ENCODE measurements at places on chromosomes 16 and 17.

DNA sequence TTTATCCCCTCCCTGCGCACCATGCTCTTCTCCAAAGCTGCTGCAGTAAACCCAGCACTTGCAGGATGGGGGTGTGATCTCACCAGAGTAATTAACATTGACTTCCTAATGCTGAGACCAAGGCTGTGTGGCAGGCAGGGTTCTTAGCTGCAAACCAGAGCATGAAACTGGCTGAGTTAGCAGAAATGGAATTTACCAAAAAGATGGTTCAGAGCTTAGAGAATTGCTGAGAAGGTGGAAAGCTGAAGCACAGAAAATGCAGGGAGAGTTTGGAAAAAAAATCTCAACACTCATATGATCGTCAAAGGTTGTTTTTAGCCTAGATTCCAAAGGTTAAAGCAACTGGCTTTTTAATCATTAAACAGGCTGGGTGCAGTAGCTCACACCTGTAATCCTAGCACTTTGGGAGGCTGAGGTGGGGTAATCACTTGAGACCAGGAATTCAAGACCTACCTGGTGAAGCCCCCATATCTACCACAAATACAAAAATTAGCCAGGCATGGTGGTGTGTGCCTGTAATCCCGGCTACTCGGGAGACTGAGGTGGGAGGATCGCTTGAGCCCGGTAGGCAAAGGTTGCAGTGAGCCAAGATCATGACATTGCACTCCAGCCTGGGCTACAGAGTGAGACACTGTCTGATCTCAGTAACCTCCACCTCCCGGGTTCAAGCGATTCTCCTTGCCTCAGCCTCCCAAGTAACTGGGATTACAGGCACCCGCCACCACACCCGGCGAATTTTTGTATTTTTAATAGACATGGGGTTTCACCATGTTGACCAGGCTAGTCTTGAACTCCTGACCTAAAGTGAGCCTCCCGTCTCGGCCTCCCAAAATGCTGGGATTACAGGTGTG is 6.0 kb upstream of the TXNDC11 start:
- DNase-seq: no peak

GRCh38 chr16:68086336-68086841 is 1.2 kb downstream of the NFATC3 start:
- DNase-seq: peak; percentile 43

GRCh38 chr16:24520983-24521382 is 18.4 kb upstream of the RBBP6 start:
- DNase-seq: no peak

DNA sequence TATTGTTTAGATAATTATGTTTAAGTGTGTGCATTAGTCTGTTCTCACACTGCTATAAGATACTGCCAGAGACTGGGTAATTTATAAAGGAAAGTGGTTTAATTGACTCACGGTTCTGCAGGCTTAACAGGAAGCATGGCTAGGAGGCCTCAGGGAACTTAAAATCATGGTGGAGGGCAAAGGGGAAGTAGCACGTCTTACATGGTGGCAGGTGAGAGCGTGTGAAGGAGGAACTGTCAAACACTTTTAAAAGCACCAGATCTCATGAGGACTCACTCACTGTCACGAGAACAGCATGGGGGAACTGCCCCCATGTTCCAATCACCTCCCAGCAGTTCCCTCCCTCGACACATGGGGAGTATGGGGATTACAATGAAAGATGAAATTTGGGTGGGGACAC is 203.5 kb upstream of the GOT2 start:
- DNase-seq: no peak

GRCh38 chr17:75776386-75777295 is 8.0 kb upstream of the UNK start:
- DNase-seq: no peak

DNA sequence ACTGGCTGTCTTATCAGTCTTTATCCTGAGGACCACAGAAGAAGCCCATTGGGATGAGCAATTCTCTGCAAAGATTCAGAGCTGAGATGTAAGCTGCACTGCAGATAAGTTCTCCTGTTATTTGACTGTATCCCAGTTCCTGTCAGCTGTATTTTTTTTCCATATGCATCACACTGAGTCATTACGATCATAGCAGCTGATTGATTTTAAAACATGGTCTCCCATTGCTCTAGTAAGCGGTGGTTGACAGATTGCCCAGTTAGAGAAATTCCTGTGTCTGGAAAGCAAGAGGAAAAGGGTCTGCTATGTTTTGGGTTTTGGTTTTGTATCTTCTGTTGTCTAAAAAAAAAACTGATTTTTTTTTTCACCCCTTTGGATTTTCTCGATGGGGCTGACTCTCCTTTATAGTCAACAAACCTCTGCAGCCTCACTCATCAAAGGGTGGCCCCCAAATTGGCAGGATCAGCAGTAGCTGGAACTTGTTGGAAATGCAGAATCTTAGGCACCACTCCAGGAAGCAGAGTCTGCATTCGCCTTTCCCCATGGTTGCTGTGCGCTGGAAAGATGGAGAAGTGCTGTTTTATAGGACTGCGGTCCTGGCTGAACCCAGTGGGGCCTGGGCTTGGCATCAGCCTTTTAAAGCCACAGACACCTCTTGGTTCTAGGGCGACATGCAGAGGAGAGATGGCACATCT is 220.1 kb upstream of the MPHOSPH6 start:
- DNase-seq: no peak

- DNase-seq: no peak
These were observed 79.8 kb downstream of the ZNF423 start for GRCh38 chr16:49776085-49776595.

- DNase-seq: no peak
These were observed 109.3 kb downstream of the IRX5 start for GRCh38 chr16:55039931-55040330.

- DNase-seq: peak; percentile 42
These were observed 948 bp downstream of the LUC7L start for GRCh38 chr16:228151-228851.

- DNase-seq: no peak
These were observed 25.2 kb downstream of the B4GALNT2 start for GRCh38 chr17:49157784-49158183.

GRCh38 chr17:74115586-74115985 is 87.9 kb upstream of the RPL38 start:
- no peak for DNase-seq

DNA sequence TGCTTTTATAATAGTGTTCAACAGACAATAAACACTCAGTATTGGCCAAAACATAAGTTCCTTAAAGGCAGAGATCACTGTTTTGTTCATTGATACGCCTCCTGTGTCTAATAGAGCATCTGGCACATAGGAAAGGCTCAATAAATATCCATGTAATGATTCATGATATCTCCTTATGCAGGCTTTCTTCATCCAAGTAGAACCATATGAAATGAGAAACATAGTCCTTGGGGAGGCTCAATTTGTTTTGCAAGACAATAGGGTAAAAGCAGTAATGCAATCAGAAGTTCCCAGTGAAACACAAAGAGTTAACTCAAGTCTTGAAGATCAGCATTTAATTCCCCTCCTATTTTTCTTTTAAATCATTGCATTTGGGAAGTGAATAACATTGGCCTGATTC is 16.4 kb downstream of the CDH8 start:
- DNase-seq: no peak

DNA sequence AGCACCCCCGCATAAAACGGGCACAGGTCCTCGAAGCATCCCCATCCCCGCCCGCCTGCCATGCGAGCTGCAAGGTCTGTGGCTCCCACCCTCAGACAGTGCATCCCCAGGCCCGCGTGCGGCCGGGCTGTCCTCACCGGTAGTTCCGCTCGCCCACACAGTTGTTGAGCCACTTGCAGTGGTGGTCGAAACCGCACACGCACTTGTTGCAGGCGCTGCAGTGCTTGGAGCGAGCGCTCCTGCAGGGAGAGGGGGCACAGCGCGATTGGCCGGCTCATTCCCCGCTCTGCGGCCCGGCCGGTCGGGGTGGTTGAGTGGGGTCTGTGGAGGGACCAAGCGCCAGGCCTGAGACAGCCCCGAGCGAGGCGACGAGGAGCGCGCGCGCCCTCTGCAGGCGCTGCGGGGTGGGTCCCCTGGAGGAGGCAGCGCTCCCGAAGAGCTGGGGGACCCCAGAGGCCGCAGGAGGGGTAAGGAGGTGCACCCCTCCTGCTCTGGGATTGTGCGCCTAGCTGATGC is 6.0 kb upstream of the TPPP3 start:
- DNase-seq: peak; percentile 74

DNA sequence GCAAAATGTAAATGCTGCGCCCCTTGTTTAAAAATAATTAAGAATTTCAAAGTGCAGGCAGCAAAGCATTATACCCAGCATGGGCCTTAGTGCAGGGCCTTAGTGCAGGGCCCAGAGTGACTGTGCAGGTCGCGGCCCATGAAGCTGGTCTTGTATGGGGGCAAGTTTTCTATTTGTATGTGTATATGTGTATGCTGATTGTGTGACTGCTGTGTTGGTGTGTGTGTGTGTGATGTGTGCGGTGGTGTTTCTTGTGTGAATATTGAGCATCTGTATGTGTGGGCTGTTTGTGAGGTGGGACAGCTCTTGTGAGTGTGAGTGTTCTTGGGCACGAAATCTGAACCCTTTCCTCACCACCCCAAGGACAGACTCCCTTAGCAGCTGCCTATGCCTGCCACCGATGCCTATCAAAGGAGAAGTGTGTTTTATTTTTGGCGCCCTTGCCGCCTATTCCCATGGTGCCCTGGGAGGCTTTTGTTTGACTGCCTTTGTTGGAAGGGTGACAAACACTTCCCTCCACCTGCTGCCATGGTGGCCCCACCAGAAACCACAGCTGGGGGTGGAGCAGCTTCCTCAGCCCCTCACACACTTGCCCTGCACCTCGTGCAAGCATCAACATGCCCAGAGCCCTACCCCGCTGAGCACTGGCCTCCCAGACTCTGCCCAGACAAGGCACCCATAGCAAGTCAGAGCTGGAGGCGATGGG is 18.0 kb downstream of the CCR7 start:
- no peak for DNase-seq

DNA sequence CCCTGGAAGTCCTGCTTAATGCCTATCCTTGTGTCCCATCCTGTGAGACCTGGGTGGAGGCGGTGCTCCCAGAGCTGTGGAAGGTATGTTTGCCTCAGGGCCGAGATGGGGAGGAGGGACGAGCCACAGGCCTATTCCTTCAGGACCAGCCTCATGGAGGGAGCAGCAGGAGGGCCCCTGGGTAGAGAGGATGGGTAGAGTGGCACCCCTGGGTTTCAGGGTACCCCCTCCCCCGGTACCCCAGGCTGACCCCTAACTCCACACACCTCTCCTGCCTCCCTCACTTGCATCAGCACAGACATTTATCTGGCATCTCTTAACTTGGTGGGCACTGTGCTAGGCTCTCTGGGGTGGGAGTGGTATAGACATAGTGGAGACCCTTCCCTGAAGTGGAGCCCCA is 7.1 kb downstream of the ASB16 start:
- peak; percentile 11 for DNase-seq

- no peak for DNase-seq
These were observed 221.2 kb downstream of the NTN1 start for GRCh38 chr17:9242497-9242881.

DNA sequence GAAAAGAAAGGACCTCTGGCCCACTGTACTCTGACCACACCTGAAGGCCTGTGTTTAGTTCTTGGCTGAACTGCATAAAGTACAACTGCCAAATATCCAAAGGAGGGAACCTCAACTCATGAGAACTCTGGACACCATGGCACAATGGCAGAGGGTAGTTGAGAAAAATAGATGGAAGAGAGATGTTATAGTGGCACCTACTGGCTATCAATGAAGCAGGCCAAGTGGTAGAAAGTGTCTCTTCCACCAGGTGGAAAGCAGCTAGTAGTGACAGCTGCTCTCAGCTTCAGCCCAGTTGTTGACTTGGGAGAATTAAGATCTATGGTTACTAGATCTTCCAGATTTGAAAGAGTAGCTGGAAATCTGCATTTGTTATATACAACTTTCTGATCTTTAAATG is 3.2 kb downstream of the MED31 start:
- no peak for DNase-seq

- DNase-seq: no peak
These were observed 8.1 kb downstream of the SLC5A11 start for GRCh38 chr16:24853830-24854229.

DNA sequence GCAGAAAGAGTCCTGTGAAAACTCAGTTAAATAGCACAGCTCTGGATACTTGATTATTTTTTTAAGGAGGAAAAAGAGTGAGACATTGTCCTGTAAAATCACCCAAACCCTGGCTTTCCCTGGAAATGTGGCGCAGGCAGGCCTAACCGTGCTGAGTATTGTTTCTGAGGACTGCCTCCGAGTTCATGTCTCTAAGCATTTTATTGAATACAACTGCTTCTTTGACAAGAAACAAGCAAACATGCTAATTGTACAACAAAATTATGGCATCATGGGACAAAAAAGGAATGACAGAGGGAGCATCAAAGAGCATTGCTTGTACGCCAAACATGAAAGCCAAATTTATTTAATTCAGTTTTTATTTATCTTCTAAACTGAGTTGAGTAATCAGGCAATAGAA is 64.5 kb upstream of the HSBP1 start:
- no peak for DNase-seq

GRCh38 chr16:71933913-71934695 is 38.8 kb downstream of the IST1 start:
- DNase-seq: no peak

GRCh38 chr16:46884513-46885293 is 541 bp downstream of the GPT2 start:
- no peak for DNase-seq

DNA sequence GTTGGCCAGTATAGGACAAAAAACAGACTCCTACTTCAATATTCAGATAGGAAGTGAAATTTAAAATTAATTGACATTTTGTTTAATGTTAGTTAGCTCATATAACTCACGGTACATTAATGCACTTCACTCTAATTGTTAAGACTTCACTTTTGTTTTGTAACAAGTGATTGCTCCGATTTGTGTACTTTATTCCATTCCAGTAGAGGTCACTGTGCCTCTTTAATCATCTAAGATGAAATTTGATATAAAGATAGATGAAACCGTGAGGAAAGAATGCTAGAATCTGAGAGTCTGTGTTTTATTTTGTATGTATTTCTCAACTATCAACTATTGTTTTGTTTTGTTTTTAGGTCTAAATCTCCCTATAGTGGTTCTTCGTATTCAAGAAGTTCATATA is 29.0 kb downstream of the RBBP6 start:
- DNase-seq: no peak

DNA sequence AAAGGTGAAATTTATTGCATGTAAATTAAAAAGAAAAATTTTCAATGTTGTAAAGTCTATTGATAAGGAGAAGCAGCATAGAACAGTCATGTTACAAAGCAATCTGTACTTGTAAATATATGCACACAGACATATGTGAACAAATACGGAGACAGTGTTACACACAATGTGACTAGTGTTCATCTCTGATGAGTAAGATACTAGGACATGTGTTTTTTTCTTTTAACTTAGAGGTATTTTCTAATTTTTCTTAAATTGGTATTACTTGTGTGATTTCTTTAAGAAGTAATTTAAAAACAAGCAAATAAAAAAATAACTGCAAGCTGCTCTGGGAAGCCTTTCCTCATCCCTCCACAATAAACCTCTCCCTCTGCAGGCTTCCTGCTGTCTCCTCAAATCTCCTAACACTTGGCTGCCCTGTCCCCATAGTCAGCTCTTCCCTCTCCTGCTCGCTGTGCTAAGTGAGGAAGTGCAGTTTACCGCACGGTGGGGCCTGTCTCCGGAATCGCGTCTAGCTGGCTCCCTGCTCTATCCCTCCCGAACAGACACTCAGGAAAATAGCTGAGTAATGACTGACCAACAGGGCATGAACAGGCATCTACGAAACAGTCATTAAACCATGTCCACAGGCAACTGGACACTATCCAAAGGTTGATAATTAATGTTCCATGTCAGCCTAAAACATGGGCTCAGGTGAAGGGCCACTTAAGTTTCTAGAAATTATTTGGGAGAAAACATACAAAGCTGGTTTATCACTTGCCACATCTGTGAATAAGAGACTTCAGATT is 35.9 kb downstream of the CMTM4 start:
- no peak for DNase-seq

GRCh38 chr17:1484676-1485422 is 7.6 kb downstream of the MYO1C start:
- DNase-seq: peak; percentile 64

All from HuH-7.5 (cell line).